CD8-positive, alpha-beta memory T cell (primary cell): ENCODE measurements at places on chromosomes 7 and 10.
A peak's percentile ranks its signal among the peaks of the same experiment; 100 is the strongest.

- DNase-seq, result no peak
Measured at GRCh38 chr7:3338161-3338560, 37.1 kb downstream of the SDK1 start.

GRCh38 chr7:10889266-10889898 is 84.3 kb upstream of the PHF14 start:
- DNase-seq, result peak; percentile 3

DNA sequence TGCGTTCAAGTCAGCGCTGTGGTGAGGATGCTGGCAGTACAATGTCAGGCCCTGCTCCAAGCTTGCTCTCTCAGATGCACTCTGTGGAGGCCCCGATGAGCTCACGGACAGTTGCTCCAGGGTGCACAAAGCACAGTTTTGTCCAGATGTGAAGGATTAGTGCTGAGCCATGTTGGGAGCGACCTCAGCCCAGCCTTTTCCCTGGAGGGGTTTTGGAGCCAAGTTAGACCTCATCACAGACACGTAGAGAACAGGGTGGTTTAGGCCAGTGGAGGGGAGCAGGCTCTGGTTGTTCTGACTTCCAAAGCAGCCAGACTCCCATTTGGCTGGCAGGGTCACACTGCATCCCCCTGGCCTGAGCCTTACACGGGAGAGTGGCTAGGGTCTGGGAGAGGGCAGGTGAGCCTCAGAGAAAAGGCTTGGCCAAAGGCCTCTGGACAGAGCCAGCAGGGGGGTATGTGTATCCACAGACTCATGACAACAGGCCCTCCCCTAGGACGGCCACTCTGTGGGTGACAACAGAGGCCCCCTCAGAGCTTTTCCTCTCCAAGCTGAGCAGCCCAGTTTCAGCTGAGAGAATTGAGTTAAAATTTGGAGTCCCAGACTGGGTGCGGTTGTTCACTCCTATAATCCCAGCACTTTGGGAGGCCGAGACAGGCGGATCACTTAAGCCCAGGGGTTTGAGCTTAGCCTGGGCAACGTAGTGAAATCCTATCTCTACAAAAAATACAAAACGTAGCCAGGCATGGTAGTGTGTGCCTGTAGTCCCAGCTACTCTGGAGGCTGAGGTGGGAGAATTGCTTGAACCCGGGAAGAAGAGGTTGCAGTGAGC is 4.7 kb downstream of the PLAC9 start:
- no peak for DNase-seq

DNA sequence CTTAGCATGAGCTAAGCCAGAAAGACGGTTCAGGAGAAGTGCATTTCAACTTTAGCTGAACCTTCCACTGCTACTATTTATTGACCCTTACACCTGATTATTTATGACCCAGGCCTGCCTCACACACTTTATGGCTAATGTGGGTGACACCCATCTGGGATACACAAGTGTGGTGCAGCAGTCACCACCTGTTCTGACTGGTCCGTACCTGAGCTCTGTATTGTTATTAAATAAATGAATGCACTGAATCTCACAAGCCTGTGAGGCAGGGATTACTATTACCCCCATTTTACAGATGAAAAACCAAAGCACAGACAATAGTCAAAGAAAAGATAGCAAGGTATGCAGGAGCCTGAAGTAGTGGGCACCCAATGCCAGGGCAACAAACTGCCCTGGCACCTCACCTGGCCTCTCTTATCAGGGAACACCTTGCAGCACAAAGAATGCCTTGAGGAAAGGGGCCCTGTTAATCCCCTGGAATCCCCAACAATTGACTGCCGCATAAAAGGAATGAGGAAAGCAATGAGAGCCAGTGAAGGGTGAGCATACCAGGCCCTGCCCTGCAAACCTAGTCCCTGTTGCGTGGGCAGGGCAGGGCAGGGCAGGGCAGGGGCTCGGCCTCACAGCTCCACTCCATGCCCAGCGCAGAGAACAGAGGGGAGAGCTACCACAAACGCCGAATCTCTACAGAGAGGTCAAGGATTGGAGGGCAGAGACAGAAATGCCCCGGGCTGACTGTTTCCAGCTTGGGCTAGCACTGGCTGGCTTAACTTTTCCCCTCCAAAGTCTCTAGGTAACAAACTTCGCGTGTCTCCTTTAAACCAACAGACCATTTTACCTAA is 1.3 kb downstream of the ANXA11 start:
- no peak for DNase-seq

GRCh38 chr10:50937230-50937907 is 51.9 kb upstream of the A1CF start:
- DNase-seq, result no peak

DNA sequence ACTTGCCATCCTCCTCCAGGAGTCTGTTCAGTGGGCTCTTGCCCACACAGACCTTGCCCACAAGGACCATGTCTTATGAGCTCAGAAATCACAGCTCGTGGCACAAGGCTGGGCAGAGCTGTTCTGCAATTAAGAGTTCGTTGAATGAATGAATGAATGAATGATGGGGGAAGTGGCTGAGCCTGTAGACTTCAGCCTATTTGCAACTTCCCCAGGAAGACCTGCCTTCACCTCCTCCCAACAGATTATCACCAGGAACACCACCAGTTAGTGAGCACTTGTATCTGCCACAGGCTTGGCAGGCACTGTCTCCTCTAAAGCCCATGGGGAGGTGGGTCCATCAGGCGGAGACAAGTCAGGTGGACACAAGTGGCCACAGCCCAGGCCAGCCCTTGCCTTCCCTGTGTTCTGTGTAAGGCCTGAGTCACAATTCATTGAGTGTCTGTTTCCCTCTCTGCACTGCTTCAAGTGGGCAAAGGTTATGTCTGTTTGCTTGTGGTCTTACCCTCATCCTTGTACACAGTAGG is 1.8 kb upstream of the FGF8 start:
- DNase-seq, result no peak

GRCh38 chr7:70645876-70646351 is 486.0 kb upstream of the GALNT17 start:
- DNase-seq, result no peak
